ENCODE measurements at places on chromosomes 2 and 18.

- DNase-seq = no peak
These were observed 17.1 kb upstream of the CTIF start for GRCh38 chr18:48521723-48522122.

DNA sequence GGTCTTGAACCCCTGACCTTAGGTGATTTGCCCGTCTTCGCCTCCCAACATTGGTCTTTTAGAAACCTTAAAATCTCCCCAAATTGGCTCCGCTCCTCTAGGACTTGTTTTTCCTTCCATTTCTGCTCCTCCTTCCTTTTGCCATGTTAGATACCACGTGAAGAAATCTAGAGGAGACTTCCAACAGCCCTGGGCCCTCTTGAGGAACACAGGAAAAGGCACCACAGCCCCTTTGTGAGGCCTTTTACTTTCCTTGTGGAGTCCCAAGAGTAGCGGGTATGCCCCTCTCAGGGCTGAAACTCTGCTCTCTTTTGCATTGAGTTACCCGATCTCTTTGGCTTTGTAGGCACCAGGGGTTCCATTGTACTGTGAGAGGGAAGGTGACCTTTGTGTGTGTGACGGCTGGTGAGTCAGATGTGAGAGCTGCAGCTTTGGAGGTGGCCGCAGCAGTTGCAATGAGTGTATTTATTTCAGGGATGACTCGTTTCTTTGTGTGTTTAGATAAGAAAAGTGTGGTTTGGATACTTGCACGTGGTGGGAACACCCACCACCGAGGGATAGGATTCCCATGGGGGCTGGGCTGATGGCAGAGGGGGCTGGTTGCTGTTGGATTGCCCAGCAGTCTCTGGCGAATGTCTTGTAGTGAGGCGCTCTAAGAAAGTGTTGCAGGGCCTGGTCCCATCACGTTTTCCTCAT lies 218.4 kb upstream of the HS6ST1 start:
- DNase-seq = peak; percentile 91

DNA sequence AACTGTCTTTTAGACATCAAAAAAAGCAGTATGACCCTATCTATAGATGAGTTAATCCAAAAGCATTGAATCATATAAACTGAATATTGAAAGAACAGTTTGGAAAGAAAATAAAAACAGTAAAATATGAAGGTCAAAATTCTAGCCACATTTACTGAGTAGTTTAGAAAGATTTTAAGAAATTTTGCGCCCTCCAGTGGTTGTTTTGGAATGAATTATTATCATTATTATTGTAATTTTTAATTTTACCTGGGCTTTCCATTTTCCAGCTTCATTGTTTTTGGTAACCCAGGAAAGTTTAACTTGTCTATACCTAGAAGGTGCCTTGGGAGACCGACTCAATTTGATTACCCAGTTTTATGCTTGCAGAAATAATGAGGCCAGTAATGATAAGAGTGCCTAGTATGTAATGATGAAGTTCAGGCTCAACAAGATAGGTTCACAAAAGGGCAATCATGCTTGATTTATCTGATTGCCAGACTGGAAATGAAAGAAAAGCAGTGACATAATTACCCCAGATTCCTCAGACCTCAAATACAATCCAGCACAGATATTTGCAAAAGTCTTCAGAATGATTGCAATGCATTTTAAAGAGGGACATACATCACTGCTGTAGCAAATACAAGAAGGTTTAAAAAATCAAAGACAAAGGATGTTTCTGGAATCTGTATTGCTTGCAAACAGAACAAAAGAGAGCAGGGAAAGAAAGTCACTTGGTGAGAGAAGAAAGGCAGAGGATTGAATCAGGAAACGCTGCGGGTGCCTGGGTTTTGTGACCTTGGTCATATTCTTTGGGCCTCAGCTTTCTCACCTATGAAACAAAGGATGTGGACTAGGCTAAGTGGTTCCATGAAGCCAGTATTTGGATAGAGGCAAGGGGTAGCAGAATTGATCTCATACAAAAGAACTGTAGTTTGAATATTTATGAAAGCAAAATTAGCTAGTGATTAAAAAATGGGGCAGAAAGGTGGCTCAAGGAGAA lies 153.8 kb downstream of the MAP2 start:
- DNase-seq = no peak

DNA sequence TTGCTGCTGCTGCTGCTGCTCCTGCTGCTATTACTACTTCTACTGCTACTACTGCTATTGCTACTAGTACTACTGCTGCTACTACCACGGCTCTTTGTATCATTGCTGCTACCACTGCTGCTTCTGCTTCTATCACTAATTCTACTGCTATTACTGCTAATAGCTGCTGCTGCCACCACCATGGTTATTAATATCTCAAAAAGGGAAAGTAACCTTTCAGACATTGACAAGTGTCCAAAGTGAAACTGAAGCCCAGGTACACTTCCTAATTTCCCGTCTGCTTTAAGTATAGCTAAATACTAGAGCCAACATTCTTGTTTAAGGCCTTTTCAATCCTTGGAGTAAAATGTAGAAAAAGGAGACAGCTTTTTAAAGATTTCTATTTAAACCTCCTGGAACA lies 45.4 kb upstream of the EHBP1 start:
- DNase-seq = no peak

DNA sequence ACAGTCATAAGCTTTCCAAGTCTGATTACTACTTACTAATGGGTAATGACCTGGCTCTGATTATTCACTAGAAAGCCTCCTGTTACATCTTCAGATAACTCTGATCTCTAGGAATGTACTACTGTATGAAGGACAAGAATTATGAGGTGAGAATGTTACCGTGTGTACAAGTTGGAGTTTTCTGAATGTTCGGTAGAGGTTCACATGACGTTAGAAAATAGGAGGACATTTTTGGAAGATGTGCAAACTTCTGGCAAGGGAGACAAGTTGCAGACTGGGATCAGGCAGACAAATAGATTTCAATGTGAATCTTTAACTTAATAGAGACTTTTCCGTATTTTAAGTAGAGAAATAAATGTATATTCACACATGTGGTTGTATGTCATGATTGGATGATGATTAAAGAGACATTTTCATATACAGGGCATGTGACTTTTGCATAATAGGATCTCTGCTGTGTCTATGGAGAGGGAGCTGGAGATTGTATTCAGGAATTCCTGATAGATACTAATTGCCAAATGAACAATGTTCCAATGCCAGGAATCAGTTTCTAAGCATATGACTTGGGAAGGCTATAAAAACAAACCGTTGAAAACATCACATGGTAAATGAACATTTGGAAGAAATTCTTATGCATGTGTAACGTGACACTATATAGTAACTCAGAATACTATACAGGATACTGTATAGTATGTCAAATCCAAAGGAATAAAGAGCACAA lies 1695.8 kb upstream of the PIK3C3 start:
- no peak for DNase-seq

DNA sequence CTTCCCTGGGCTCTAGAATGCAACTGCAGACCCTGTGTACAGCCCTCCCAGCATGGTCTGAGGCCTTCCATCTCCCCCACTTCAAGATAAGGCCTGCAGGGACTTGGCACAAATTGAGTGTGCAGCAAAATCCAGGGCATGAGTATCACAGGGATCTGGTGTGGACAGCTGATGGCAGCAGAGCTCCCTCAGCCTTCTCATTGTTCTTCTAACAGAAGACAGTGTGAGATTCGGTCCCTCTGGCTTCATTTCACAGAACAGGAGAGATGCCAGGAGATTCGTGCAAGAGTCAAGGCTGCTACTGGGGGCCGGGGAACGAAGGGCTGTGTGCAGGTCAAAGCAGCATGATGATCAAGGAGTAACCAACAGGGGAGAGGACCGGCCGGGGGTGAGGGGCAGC lies 85.8 kb downstream of the UXS1 start:
- DNase-seq = no peak

GRCh38 chr18:74163019-74163660 lies 14.8 kb downstream of the TIMM21 start:
- no peak for DNase-seq

GRCh38 chr2:189772212-189772611 lies 9.6 kb upstream of the OSGEPL1 start:
- no peak for DNase-seq

- no peak for DNase-seq
These were observed 94.3 kb downstream of the MREG start for GRCh38 chr2:215918901-215919599.

GRCh38 chr18:50982086-50982801 lies 14.4 kb downstream of the ELAC1 start:
- DNase-seq = no peak

DNA sequence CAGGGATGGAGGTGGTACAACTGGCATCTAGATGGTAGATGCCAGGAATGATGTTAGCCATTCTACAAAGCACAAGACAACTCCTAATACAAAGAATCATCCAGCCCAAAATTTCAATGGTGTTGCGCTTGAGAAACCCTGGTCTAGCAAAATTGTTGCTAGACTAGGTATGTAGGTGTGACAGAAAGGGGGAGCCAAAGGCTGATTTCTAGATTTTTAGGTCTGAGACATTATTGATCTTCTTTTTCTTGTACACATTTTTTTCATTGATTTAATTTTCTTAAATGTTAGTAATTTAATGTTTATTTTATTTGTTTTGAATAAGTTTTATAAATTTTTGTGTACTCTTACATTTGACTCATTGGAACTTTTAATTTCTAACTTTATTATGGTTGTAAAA lies 216.4 kb downstream of the FSIP2 start:
- DNase-seq = no peak

- DNase-seq = no peak
These were observed 51.0 kb downstream of the CDK15 start for GRCh38 chr2:201857326-201857725.

GRCh38 chr18:57561261-57561660 lies 25.2 kb downstream of the FECH start:
- DNase-seq = no peak

DNA sequence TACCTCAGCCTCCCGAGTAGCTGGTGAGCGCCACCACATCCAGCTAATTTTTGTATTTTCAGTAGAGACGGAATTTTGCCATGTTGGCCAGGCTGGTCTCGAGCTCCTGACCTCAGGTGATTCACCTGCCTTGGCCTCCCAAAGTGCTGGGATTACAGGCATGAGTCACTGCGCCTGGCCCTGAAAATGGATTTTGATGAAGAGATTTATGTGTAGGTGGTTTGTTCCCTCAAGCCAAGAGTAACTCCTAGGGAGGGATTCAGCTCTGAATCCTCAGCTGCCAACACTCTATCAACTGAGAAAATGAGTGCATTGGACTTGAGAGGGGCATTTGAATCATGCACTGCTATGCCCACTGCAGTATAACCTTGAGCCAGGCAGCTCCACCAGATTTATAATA lies 17.5 kb upstream of the LIPG start:
- DNase-seq = no peak

DNA sequence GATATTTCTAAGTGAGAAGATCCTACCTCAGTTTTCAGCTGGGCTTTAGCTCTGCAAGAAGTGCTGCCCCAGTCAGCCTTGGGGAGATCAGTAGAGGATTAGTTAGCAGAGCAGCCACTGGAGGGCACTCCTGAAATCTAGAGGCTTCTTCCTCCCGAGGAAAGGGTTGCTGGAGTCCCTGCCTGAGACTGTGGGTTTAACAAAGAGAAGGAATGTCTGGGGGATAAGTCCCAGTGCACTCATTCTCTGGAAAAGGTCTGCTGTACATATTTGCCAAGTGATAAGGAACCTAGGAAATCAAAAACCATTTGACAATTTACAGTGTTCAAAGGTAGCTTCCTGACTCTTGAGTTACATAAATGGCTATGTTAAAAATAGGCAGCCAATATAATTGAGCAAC lies 207.2 kb downstream of the SLC8A1 start:
- peak; percentile 55 for DNase-seq

- DNase-seq = no peak
These were observed 144.5 kb downstream of the RAD51AP2 start for GRCh38 chr2:17373741-17374140.

DNA sequence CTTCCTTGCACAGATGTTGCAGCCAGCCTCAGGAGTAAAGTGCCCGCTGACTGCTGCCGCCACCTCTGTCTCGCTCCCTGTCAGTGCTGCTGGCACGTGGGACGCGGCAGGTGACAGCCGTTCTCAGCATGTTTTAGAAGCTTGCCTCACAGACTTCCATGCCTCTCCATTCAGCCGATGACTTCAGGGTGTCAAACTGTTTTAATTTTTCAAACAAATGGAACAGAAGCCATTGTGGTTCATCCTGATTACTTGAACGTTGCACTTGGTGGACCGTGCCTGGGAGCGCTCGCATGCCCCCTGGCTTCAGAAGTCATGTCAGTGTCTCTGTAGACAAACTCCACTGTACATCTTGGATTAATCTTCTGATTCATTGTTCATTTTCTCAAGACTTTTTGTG lies 62.7 kb upstream of the EML6 start:
- no peak for DNase-seq

DNA sequence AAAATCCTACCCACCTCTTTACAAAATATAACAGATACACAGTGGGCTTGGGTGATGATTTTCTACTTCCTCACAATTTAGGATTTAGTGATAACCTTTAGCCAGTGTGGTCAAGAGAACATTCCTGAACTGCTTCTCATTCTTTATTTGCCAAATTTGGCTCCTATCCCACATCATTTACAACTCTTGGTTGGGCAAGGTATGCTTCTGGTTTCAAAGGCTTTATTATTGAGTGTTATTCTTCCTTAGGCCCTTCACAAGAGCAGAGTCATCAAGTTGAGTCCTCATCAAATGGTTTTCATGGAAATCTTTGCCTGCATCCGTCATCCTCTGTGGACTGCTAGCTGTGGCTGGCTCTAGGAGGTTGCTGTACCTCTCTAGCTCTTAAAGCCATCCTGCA lies 472.0 kb upstream of the ETAA1 start:
- no peak for DNase-seq

- no peak for DNase-seq
These were observed 239.8 kb downstream of the SH3RF3 start for GRCh38 chr2:109368798-109369197.

GRCh38 chr2:29627279-29627711 lies 294.1 kb downstream of the ALK start:
- DNase-seq = no peak

- DNase-seq = no peak
These were observed 43.4 kb downstream of the CERS6 start for GRCh38 chr2:168499500-168499899.

DNA sequence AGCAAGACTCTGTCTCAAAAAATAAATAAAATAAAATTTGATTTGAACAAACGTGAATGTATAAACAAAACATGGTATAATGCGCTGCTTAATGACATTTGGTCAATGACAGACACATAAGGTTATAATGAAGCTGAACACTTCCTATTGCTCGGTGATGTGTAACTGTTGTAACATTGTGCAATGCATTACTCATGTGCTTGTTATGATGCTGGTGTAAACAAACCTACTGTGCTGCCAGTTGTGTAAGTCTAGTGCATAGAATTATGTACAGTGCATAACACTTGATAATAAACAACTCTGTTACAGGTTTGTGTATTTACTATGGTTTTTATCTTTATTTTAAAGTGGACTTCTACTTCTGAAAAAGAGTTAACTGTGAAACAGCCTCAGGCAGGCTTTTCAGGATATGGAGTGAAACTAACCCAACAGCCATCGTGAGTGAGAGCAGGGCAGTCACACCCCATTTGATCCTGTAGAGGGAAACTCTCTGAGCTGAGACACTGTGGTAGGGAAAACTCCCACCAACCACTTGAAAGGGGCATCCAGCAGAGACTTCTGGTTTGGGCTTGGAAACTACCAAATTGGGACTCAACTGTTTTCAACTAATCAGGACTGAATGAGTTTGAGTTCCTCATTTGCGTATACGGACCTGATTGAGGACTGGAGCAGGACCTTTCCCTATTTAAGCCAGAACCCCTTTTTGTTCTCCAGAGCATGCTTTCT lies 8.7 kb upstream of the RPRD1A start:
- no peak for DNase-seq
